A673 (cell line): ENCODE measurements at places on chromosomes 16 and 17. TPM values are rescaled to one million over a fixed set of nuclear protein-coding genes. Genes with fewer than 3 reads are reported as not detected.

Gene PIK3R6
- 0.13 TPM in 1 of 2 replicates, not detected in the other for total RNA-seq

Gene SEC14L5
- total RNA-seq, result 0.04 TPM in 1 of 2 replicates, not detected in the other

Gene SLFN13
- total RNA-seq, result 31.6 and 34.0 TPM in 2 replicates

DNA sequence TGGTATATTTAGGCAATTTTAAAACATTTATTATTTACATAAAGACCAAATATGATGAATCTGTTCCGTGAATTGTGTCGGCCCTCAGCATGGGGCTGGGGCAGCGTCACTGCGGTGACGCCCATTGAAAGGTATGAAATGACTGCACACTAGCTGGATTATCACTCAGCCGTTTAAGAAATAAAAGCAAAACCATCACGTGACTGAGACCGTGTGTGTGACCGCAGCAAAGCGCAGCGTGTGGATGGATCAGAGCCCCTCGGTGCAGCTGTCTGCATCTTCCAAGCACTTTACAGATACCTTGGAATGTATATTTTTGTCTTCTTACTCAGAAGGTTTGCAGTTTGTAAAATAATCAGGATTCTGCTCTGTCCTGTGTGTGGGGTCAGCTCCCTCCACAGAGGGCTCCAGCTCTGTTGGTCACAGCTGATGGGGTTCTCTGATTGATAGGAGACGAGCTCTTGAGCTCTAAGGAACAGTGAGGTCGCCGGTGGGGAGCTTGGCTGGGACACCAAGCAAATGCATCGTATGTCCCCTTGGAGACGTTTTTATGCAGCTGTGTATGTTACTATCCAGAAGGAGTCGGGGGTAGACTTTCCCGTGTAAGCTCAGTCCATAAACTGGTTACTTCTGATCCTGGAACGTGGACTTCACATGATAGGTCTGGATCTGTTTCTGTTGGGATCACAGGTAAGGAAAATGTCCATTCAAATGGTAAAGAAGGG is 45.1 kb downstream of the WDR45B start:
- no peak for DNase-seq
- H3K27ac ChIP-seq, result no peak overlapping the region
- H3K4me3 ChIP-seq, result no peak overlapping the region

GRCh38 chr16:11164482-11165270 is 91.3 kb downstream of the SOCS1 start:
- DNase-seq, result no peak
- H3K36me3 ChIP-seq, result no peaks in the 10 kb centered on the region
- H3K27me3 ChIP-seq, result no peaks in the 10 kb centered on the region
- H3K4me3 ChIP-seq, result no peak overlapping the region
- no peaks in the 10 kb centered on the region for H3K4me1 ChIP-seq
